ENCODE measurements at places on chromosomes 1 and 21.
A peak's percentile ranks its signal among the peaks of the same experiment; 100 is the strongest.

DNA sequence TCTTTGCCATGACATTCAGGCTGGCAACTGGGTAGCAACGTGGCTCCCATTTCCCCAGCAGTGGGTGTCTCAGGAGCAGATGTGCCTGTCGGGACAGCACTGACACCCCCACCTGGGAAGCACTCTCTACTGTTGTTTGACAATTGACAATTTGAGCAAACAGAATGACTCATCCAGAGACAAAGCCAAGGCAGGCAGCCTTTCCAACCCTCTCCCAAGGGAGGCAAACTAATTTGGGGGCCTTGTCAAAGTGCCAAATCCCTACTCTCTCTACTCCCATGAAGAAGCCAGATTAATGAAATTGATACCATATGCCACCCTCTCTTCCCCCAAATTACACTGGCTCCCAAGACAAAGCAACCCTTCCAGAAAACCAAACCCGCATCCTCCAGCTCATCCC is 65.6 kb downstream of the GRIK3 start:
- DNase-seq = no peak

DNA sequence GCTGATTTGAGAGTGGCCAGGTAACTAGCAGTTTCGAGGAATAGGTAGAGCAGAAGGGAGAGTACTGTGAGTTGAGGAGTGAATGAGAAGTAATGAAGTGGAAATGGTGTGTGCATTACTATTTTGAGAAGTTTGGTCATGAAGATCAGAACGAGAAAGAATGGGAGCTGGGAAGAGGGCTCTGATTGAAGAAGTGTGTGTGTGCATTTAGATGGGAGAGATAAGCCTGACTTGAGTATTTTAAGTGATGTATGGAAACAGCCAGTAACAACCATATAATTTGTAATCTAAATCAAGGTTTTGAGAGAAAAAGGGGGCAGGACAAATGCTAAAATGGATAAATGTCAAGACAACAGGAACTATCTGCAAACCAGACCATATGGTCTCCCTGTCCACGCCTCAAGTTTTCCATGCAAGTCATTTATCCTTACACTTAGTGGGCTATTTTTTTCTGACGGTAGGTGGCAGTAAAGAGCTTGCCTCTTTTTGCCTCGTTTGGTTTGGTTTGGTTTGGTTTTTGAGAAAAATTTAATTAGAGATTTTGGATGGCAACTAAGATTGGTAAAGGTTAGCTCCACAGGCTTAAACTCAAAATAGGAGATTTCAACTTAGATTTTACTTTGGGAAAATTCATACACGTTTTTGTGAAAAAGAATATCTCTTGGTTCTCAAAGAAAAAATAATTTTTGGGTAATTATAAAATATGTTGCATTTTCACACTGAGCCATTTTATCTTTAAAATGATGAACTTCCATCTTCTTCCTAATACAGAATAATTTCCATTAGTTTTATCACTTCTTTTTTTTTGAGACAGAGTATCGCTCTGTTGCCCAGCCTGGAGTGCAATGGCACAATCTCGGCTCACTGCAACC is 9.5 kb upstream of the B3GALNT2 start:
- DNase-seq = peak; percentile 88

DNA sequence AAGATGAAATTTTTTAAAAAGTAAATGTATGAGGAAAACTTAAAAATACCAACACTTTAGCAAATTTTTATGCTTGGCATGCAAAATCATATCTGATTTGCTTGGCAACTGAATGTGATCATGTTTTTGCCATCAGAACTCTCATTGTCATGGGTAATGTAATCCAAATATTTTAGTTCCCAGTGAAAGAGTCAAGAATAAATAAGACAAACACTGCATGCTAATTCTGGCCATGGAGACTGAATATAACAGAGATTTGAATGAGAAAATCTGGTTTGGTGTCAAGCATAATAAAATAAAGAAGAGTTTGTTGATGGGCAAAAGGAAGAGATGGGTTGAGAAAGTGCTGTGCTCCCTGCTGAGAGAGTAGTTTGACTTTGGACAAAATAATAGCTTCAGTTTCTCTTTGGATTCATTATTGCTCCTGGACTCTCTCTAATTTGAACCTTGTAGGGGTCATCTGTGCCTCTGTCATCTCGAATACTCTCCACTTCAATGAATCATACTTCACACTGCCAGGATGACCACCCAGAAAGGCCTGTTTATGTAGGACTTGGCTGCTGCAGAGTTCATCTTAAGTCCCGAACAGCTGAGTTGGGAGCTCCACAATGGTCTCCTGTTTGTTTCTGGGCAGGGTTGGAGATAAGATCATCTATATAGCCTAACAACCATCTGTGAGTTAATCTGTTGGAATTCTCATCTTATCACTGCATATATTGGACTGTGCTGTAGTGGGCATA is 34.4 kb downstream of the ADAMTS1 start:
- DNase-seq = no peak

- no peak for DNase-seq
These were observed 54.4 kb upstream of the CDC42BPA start for GRCh38 chr1:227372726-227373130.

DNA sequence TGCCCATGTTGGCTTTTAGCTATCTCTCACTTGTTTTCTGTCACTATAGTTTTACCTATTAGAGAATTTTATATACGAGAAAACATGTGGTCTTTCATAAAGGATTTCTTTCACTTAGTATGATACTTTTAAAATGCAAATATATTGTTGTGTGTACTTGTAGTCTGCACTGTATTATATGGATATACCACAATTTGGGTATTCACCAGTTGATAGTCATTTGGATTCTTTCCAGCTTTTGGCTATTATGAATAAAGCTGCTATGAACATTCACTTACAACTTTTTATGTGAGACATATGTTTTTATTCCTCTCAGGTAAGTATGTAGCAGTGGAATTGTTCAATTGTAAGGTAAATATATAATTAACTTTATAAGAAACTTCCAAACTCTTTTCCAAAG is 441.5 kb downstream of the GPATCH2 start:
- DNase-seq = no peak

GRCh38 chr1:95475686-95476457 is 241.9 kb downstream of the RWDD3 start:
- no peak for DNase-seq

DNA sequence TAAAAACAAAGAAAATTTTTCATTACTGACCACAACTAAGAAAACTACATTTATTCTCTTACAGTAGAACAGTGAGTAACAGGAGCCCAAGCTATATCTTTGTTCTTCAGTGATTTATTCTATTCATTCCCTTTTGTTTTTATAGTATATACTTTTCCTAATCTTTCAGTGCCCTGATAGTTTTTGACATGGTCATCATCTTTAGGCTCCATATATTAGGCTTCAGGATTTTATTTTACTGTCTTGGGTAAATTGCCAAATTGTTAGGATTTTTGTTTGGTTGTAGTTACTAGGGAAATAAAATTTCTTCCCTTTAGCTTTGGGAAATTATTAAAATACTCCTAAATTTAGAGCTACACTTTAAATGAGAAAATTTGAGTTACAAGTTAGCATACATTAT is 10.3 kb downstream of the FBXO28 start:
- DNase-seq = no peak

DNA sequence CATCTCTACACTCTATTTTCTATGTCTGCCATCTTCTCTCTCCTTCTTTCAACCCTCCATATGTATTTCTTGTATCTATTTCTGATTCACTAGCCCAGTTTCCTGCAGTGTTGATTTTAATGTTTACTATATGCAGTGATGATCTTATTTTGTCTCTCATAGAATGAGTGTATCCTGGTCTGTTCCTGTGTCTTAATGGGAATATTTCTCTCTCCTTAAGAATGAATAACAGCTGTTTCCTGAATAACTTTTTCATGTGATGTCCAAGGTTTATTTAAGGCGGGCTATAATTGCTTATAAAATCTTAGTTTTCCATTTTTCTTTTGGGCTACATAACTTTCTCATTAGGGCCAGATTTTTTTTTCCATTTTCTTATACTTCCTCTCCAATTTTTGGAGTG is 144.5 kb downstream of the C1orf21 start:
- DNase-seq = no peak

DNA sequence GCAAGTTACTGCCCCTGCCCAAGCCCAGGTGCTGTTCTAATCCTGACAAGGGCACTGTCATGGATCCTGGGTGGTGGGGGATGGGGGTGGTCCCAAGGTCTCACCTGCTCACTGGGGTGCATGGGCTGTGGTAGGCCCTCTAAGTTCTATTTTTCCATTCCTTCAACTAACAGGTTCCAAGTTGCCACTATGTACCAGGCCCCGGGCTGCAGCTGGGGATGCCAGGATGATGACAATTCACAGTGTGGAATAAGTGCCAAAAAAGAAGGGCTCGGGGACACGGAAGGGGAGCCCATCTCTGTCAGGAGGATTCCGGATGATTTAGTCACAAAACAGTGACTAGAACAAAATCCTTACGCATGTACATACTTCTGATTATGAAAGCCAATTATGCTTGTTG is 76.0 kb downstream of the STUM start:
- no peak for DNase-seq

- DNase-seq = no peak
These were observed 16.5 kb upstream of the CFHR5 start for GRCh38 chr1:196960854-196961253.

DNA sequence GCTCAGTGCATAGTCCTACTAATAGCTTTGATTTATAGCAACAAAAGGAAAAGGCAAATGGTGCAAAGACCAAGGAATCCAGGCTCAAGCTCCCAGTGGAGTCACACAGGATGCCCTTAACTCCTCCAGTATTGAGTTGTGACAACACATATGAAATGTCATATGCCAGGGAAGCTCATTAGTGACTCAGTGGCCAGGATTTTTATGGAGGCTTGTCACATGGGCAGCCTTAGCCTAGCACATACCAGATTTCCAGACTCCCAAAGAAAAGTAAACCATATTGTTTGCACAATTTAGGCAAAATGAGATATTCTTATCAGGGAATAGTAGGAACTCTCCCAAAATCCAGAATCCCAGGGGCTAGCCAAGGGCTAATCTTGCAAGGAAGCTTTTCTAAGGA is 129.2 kb downstream of the MAGI3 start:
- no peak for DNase-seq

- DNase-seq = peak; percentile 61
These were observed 9.5 kb downstream of the STX6 start for GRCh38 chr1:181013144-181013543.

GRCh38 chr1:93763704-93764365 is 82.2 kb upstream of the BCAR3 start:
- no peak for DNase-seq

DNA sequence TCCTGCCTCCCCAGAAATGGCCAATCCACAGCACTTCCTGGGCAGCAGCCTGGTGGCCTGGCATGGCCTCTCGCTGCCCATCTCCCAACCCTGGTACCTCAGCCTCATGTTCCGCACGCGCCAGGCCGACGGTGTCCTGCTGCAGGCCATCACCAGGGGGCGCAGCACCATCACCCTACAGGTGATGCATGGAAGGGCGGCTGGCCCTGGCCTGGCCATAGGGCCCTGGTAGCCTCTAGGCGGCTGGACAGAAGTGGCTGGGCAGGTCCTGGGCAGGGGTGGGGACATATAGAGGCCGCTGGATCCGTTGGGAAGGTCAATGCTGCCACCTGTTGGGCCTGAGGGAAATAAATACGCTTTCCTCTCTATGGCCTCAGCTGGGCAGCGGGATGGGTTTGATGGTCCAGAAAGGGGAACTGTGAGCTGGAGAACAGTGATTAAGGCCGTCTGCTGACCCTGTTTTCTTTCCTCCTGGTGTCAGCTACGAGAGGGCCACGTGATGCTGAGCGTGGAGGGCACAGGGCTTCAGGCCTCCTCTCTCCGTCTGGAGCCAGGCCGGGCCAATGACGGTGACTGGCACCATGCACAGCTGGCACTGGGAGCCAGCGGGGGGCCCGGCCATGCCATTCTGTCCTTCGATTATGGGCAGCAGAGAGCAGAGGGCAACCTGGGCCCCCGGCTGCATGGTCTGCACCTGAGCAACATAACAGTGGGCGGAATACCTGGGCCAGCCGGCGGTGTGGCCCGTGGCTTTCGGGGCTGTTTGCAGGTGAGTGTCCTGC is 14.4 kb downstream of the CELSR2 start:
- DNase-seq = peak; percentile 85

DNA sequence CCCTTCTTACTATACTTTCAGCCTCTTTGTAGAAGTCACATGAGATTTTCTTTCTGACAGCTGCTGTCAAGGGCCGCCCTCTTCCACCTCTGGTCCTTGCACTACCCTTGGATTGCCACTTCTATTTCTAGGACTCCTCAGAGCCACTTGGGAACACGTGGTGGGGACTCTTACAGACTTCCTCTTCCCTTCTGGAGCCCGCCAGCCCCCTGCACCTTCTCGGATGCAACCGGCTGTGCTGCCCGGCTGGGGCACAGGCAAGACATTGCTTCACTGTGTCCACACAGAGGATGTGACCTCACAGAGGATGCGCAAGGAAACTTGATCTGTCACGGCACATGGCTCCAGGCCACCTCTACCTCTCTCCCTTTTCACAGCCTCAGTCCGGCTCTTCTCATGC is 2.4 kb upstream of the IKBKE start:
- DNase-seq = peak; percentile 64

GRCh38 chr1:29186252-29186651 is 4.6 kb upstream of the SRSF4 start:
- DNase-seq = no peak

DNA sequence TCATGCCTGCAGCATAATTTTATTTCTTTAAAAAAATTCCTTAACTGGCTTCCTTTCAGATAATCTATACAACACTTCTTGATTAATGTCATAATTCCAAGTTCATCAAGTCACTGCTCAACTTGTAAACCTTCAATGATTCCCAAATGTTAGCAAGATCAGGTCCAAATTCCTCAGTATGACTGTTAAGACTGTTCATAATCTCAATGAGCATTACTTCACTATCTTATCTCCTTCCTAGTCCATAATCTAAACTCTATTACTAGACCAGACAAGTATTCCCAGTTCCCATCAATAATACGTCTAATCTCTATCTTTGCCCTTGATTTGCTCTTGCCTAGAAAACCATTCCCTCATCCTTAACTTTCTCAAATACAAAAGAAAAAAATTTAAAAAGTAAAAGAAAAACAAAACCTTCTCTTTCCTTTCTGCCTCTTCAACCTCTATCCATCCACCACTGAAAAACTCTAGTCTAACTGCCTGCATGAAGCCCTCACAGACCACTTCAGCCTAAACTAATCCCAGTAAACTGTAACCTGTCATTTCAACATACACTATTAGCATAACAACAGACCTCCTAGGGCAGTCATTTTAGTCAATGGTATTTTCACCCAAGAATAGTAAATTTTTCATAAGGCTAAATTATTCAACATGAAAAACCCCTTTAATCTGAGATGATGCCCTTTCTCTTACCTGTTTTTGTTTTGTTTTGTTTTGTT is 15.5 kb downstream of the LUZP1 start:
- no peak for DNase-seq

GRCh38 chr1:98991127-98992012 is 13.3 kb downstream of the PLPPR5 start:
- DNase-seq = no peak

DNA sequence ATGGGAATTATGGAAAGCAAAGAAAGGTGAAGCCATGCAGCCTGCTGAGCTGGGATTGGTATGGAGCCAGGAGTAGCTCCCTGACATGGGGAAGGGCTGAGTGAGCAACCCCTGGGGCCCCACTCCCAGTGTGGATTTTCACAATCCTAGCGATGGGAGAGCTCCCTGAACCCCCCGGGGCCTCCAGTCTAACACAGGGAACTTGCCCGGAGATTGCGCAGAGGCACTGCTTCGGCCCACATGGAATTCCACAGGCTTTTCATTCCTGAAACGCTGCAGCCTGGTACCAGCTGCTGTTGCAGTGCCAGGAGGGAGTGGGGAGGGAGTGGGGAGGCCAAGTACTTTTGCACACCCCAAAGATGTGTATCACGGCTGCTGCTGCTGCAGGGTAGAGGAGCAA is 110.4 kb upstream of the C21orf91 start:
- no peak for DNase-seq

All from hematopoietic multipotent progenitor cell treated with erythropoietin and hydrocortisone succinate and interleukin-3 and kit ligand, for 6 days (in vitro differentiated cells).